ENCODE measurements at places on chromosomes 2 and 18.

DNA sequence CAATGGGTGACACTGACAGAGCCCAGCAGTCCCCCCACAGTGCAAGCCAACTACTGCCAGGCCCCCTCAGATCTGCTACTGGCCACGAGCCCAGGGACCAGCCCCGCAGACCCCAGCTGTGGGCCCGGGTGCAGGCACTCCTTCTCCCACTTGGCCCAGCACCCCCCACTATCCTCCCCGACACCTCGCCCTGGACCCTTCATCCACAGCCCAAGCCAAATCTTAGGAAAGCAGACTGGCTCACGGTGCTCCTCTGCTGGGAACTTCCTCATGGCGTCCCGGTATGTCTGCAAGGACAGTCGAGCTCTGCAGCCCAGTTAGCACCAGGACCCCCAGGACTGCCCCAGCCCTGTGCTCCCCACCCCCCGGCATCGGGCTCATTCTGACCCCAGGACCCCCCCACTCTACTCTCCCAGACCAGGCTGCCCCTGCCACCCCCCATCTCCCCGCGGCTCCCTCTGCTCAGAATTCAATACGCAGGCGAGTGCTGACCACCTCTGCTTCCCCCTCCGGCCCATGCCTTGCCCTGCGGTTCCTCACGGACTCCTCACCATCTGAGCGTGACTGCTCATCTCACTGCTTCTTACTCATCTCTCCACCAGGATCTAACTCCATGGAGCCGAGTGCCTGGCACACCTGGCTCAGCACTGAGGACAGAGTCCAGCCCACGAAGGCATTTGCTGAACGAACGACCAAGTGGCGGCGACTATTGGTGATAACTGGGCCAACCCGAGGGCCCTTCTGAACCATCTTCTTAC is 85.7 kb downstream of the PXDN start:
- DNase-seq, result no peak

DNA sequence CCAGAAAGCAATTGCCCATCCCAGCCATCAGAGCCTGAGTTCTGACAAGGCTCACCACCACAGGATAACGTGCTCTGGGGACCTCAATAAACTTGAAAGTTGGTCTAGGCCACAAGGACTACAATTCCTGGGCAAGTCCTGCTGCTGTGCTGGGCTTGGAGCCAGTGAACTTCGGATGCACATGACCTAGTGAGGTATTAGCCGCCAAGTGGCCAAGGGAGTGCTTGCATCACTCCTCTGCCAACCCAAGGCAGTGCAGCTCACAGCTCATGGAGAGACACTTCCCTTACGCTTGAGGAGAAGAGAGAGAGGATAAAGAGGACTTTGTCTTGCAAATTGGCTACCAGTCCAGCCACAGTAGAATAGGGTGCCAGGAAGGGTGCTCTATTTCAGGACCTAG is 219.6 kb downstream of the MBD2 start:
- no peak for DNase-seq

- no peak for DNase-seq
These were observed 126.0 kb downstream of the NXPH2 start for GRCh38 chr2:138654146-138654545.

GRCh38 chr2:48107326-48107925 is 201.1 kb upstream of the FBXO11 start:
- DNase-seq, result no peak

DNA sequence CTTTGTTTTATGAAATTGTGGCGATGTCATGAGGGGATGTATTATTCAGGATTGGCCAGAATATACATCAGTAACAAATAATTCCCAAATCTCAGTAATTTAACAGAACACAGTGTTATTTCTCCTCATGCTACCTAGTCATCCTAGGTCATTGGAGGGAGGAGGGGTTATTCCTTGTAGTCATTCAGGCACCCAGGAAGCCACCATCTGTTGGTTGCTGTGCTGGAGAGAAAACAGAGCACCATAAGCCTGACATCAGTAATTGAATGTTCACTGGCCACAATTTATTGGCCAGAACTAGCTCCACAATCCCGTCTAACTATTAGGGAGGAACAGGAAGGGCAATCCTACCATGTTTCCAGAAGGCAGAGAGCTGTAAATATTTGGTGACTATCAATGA is 303.5 kb upstream of the CELF4 start:
- DNase-seq, result no peak

- DNase-seq, result no peak
These were observed 67.5 kb downstream of the MYO1B start for GRCh38 chr2:191312662-191313061.

- no peak for DNase-seq
These were observed 147.0 kb upstream of the ALPP start for GRCh38 chr2:232231554-232231953.

DNA sequence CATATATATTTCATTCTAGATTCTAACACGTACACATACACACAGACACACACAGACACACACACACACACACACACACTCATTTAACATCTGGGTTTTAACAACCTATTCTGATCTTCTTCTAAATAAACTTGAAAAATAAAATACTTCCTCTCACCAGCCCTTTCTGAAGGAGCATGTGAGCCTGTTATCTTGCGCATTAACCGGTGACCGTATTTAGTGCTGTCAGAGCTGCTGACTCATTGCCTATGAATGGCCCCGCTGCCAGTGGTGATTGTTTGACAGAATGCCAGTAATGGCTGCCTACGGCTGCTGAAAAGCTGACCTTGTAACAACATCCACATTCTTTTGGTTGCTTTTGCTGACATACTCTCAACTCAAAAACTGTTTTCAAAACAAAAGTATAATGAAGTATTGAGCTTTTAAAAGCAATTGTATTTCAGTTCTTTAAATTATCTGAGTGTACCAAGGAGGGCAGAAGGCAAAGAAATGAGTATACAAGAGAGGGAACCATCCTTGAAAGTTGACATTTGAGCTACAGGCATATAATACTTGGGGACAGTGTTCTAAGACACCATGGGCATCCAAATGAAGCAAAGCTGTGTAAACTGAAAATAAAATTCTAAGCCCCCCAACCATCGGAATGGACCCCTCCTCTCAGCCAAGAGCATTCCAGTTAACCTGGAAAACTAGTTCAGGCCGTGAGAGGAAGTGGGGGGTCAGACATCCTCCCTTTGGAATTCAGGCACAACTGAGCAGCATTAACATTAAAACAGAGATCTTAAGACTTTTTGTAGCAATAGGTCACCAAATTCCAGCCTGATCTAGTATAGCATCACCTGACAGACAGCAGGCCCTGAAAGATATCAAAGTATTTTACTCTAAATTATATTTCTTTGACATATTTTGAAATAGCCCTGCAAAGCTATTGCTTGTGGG is 50.2 kb upstream of the DTNA start:
- DNase-seq, result no peak

DNA sequence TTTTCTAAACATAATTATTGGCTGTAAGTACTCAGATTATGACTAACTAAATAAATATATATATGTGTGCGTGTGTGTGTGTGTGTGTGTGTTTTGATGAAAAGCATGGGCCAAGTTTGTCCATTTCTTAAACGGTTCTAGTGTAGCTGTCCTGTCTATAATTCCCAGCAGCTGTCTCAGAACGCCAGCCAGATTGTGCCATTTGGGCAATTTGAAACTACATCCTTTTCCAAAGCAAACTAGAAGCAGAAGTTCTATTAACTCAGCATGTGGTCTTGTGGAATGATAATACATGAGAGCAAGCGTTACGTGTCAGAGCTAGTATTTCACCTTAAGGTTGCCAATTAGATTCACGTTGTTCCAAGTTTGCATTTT is 1.7 kb downstream of the ARHGAP28 start:
- no peak for DNase-seq

- no peak for DNase-seq
These were observed 52.5 kb downstream of the SDC1 start for GRCh38 chr2:20172273-20173055.

- no peak for DNase-seq
These were observed 37.3 kb downstream of the GKN2 start for GRCh38 chr2:68915393-68915792.

DNA sequence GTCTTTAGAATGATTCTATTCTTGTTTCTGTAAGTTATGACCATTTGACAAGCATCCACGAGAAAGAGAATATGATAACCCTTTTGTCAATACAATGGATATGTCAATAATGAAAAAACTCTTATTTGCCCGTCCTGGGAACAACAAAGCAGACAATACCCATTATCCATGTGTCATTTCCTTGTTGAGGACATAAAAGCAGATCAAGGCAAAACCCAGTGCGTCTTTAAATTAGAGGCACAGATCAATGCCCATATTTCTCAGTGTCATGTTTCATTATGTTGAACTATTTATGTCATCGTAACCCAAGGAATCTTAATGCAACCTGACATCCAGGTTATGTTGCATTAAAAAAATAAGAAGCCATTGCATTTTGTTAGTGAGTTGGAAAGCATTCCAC is 365.0 kb upstream of the CELF4 start:
- no peak for DNase-seq

GRCh38 chr2:176128172-176128981 is 1.1 kb upstream of the HOXD8 start:
- DNase-seq, result no peak

GRCh38 chr18:73735836-73736235 is 411.8 kb downstream of the FBXO15 start:
- no peak for DNase-seq

GRCh38 chr2:218819093-218819492 is 12.5 kb downstream of the PRKAG3 start:
- DNase-seq, result no peak

- DNase-seq, result no peak
These were observed 354.9 kb upstream of the CDH20 start for GRCh38 chr18:60978338-60978737.

DNA sequence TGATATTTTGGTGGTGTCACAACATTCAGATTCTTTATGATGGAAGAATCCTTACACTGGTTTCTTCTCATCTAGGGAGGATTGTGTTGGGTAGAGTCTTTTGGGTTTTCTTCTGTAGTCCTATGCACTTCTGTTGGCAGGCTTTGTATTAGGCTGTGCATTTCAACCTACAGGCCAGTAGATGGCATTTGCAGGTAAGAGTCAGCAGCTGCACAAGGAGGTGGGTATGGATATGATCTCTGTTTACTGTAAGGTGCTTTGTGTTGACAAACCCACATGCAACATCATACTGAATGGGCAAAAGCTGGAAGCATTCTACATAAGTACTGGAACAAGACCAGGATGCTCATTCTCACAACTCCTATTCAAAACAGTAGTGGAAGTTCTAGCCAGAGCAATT is 656.8 kb downstream of the METTL4 start:
- DNase-seq, result no peak

GRCh38 chr2:9812945-9813311 is 30.3 kb upstream of the TAF1B start:
- DNase-seq, result no peak

DNA sequence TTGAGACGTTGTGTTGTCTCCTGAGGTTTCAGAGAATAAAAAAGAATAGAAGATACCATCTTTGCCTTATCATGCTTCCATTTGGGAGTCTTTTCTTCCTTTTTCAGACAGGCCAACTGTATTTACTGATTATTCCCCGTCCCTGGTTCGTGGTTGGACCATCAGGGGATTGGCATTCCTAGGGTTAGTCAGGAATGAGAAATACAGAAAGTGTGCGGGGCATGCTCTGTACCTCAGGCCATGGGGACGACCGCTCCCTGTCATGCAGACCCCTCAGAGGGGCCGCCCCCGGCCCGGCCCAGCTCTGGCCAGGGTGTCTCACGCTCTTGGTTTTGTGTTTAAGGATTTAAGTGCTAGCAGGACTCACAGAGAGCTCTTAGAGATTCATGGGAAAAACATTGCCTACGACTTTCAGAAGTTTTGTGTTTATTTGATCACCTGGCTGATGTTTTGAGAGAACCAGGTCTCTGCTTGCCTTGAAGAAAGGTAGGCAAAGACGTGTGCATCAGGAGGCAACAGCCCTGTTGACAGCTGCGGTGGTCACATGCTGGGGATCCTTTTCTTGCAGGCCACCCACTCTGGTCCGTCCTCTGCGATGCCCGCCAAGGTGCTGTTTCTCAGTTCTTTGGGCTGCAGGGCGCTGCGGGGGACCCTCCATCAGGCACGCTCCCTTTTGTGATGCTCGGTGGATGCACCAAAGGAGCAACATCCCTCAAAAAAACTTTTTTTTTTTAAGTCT is 317.8 kb downstream of the AGAP1 start:
- DNase-seq, result no peak

GRCh38 chr2:215883799-215884198 is 129.6 kb downstream of the MREG start:
- no peak for DNase-seq

DNA sequence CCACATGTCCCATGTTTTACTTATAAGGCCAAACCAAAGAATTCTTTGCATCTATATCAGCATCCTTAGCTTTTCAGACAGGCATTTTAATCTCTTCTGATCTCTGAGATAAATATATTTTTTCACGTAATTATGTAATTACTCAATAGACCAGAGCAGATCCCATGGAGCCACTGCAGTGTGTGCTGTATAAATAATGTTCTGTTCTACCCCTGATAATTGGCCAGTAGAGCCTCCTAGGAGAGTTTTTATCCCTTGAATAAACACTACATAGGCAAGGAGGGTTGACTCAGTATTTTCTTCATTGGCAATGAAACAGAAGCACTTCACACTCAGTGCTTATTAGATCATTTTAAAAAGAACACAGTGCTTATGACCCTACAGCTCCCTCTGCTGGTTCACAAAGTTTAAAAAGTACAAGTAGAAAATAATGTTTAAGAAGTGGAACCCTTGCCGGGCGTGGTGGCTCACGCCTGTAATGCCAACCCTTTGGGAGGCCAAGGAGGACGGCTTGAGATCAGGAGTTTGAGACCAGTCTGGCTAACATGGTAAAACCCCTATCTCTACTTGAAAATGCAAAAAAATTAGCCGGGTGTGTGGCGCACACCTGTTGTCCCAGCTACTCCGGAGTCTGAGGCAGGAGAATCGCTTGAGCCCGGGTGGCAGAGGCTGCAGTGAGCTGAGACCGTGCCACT is 91.9 kb downstream of the PPP1R1C start:
- no peak for DNase-seq

- DNase-seq, result no peak
These were observed 54.8 kb downstream of the MBD2 start for GRCh38 chr18:54169431-54170403.

GRCh38 chr2:217186152-217186551 is 326.3 kb upstream of the TNP1 start:
- no peak for DNase-seq

DNA sequence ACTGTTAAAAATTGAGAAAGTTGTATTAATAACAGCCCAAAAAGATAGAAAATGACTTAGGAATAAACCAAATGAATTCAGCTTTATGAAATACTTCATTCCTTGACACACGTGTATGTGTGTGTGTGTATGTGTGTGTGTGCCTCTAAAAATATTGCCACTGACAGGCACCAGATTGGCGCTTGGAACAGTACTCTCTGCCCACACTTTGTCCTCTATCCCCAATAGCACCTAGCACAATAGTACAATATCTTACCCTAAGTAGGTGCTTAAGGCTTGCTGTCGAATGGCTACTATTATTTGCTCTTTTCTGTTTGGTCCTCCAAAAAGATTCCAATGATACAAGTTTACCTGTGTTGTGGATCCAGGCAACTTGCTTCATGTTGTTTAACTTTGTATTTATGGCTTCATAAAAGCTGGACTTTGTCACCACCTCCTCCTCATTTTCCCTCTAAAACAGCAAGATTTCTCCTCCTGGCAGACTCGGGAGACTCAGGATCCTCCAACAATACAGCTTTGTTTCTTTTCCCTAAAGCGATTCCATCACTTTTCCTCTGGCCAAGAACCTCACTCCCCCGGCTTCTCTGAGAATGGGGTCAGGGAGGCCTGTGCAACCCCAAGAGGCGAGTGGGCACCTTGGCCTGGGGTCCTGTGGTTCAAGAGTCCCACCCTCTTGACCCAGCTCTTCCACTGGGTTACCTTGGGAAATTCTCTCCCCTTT is 43.3 kb upstream of the LCLAT1 start:
- DNase-seq, result no peak
